ENCODE measurements at places on chromosomes 4 and X.

GRCh38 chr4:184282895-184283654, 65.4 kb upstream of the ENPP6 start:
- no peak for DNase-seq

DNA sequence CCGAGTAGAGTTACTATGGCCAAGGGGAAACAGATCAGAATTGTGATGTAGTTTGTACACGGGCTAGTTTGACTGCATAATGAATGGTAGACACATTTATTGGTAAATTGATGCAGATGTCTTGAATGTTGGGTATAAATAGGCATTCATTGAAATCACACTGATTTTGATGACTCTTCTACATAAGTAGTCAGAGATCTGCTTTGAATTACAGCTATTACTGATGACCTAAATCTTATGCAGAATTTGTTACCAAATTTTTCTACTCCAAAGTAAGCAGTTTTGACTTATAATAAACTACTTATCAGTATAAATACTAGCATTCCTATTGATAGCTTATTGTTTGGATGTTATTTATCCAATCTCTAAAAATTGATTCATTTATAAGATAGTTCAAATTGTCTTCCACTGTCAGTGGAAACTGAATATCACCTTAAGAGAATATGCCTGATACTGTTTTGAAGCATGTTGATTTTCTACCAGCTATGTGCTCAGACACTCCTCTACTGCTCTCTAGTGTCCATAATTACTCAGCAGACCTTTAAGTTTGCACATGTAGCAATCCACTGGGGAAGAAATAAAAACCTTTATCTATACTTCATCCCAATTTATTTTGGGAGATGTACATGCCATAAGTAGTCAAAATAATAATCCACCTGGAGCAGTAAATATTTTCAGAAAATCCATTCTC, 120.3 kb downstream of the RASL11B start:
- DNase-seq: no peak

GRCh38 chr4:3352941-3353594, 60.2 kb downstream of the RGS12 start:
- no peak for DNase-seq

- no peak for DNase-seq
Measured at GRCh38 chr4:159048166-159048886, 54.6 kb upstream of the RAPGEF2 start.

DNA sequence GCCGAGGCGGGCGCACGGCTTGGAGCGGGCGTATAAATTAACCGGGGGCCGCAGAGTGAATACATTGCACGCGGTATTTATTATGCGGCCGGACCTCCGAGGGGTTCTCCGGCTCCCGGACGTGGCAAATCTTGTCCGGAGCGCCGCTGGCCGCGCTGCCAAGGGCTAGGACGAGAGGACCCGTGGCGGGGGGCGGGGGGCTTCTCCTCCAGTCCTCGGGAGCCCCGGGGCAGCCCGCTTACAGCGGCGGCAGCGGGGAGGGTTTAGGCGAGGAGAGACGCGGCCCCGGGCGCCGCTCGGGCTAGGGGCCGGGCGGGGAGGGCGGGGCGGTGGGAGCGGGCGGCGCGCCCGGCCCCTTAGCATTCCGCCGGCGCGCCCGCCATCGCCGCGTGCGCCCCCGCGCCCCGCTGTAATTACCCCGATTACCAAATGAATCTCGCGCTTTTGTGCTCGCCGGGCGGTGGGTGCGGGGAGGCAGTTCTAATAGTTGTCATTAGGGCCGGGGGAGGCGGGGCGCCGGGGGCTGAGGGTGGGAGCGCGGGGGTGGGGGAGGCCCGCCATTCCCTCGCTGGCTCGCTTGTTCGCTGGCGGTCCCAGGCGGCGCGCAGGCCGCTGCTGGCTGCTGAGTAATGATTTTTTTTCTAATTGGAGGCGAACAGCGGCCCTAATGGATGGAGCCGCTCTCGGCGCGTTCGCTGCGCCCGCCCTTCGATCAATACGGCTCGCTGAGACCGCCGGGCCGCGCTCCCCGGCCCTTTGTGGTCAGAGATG, 276.6 kb downstream of the BCOR start:
- no peak for DNase-seq

GRCh38 chr4:77538144-77538543, 67.5 kb upstream of the CXCL13 start:
- DNase-seq: no peak

GRCh38 chr4:154119317-154119716, 330.4 kb upstream of the SFRP2 start:
- DNase-seq: no peak

DNA sequence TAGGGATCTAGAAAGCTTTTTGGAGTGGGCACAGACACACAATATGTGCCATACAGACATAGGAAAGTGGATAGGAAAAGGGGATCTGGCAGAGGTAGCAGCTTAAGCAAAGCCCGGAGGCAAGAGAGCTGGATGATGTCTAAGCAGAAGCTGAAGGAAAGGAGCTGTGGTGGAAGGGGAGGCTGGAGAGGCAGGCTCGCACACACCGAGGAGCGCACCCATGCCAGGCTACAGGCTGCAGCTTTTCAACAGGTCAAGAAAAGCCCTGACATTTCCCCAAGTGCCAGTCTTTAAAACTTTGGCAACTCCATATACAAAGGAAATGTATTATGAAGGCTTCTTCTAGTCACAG, 67.4 kb downstream of the SOWAHB start:
- no peak for DNase-seq

DNA sequence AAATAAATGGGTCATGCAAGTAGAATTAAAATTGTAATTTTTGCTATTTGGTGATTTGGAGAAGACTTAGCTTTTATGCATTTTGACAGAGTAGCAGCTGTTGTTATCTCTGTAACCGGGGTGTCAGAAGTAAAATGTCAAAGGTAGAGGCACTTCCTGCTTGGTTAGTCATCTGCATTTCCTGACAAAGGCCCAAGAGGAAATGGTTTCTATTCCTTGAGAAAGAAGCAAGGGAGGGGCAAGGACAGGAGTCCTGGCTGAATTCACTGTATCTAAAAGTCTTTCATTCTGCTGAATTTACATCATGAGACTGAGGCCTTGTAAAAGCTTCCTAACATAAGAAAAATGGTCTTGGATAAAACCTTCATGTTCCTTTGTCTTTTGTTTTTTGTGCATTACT, 550.9 kb upstream of the BOD1L1 start:
- no peak for DNase-seq

DNA sequence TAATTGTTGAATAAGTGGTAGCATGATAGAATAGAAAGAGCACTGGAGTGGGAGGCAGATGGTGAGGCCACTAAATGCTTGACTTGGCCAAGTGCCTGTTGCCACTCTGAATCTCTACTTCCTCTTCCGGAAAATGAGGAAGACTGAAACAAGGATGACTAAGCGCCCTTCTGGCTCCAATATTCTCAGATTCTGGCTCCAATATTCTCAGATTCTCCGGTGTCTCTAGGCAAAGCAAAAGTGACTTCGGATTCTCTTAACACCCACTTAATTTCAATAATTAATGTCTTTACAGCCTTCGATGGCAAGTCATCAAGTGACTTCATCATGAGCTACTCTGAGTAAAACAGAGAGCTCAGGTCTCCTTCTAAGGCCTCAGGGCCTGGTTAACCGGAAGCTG, 402.2 kb upstream of the FGF13 start:
- DNase-seq: no peak

DNA sequence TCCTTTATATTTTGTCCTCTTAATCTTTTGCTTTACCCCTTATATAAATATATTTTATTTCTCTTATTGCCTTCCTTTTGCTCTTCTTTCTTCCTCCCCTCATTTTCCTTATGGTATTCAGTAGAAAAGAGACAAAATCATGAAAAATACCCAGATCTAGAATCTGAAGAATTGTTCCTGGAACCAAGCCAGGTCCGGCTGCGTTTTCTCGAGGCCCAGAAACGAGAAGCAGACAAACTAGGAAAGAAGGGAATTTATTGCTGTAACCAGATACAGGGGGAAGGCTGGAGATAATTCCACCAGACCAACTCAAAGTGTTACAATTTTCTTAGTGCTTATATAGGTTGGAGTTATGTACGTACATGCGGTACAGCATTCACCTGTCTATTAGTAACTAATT, 328.7 kb downstream of the GABRG1 start:
- DNase-seq: no peak

DNA sequence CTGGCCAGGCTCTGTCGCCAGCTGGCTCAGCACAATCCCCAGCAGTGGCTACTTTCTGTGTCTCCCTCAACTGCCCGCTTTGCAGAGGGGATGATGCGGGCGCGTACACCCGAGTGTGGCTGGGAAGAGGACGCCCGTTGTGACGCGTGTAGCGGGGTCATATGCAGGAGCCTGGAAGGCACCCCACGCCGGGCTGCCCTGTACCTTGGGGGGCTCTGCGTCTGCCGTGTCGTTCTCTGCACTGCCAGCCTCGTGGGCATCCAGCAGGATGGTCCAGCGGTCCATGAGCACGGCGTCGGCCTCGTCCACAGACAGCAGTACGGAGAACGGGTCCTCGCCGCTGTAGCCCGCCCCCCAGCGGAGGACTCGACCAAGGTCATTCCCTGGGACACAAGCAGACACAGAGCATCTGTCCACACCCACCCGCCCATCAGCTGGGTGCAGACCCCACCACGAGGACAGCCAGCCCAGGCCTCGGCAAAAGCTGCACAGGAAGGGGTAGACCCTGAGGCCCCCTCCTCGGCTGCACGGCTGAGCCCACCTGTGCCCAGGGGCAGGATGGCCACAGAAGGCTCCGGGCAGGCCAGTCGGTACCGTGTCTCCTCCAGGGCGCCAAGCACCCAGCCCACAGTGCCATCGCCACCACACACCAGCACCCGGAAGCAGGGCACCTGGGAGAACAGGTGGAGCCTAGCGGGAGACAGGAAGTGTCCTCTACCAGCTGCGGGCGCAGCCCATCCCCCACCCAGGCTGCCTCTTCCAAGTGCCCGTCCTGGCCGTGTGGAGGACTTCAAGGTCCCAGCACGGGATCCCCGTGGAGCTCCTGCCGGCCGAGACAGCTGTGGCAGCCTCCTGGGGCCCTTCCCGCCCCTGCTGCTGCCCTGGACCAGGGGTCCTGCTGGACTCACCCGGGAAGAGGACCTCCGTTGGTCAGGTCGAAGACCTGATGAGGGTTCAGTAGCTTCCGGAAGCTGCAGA, 10.8 kb downstream of the DGKQ start:
- DNase-seq: no peak

- DNase-seq: no peak
Measured at GRCh38 chr4:77617203-77617602, 11.6 kb downstream of the CXCL13 start.

GRCh38 chr4:121738780-121739535, 26.0 kb downstream of the SMIM43 start:
- no peak for DNase-seq

- no peak for DNase-seq
Measured at GRCh38 chr4:188109157-188109755, at the start of gene TRIML2. TRIML2 (minus strand) TSS chr4:188109603; CDS start chr4:188105368, 4,235 bp downstream.

GRCh38 chrX:49003696-49004095, 1.6 kb upstream of the GRIPAP1 start:
- no peak for DNase-seq

GRCh38 chr4:76007089-76007862, at the start of gene CXCL9:
CXCL9 (minus strand) TSS chr4:76007509; CDS start chr4:76007449, 60 bp downstream.
- no peak for DNase-seq

DNA sequence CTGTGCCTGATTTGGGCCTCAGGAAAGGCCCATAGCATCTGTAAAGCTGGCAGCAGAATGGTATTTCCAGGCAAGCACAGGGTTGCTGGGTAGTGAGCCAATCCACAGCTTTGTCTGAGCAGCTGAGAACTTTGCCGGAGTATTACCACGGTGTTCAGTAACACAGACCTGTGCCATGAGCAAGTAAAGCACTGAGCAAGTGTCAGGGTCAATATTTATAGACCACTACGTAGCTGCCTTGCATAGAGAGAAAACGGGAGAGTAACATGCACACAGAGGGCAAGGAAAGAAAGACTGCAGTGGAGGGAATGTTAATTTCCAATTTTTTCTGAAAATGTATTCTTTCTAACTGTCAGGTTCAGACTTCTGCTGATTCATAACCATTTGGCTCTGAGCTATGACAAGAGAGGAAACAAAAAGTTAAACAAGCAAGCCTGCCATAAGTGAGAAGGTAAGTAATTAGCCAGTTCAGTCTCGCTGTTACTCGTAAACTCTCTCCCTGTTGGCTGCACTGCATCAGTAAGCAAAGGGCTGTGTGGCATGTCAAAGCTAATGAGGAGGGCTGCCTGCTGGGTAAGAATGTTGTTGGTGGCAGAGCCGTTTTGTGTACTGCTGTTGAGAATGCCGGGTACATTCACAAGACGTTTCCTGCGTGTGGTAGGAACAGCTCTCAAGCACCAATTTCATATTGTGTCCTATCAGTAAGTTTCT, 238.1 kb downstream of the BMPR1B start:
- DNase-seq: no peak

DNA sequence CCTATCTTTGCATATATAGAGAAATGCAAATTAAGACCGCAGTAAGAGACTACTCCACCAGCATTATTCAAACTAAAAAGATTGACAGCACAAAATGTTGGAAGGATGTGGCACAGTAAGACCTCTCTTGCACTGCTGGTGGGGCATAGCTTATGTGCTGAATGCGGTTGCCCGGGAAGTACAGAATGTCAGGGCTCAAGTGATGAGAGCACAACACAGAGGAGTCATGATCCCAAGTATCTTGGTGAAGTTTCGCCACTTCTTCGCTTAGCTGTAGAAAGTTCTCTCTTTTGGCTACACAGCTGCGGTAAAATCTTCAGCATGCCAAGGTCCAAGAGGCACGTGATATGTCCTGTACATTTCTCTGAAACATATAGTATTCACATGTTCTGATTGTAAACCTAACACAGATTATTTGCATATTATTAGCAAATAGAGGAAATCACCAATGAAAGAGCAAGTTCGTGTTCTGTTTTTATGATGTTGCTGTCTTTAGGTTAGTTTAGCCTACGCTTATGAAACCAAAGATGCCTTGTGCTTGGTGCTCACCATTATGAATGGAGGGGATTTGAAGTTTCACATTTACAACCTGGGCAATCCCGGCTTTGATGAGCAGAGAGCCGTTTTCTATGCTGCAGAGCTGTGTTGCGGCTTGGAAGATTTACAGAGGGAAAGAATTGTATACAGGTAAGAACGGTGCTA, 55.0 kb downstream of the HTT-AS start:
- DNase-seq: no peak

DNA sequence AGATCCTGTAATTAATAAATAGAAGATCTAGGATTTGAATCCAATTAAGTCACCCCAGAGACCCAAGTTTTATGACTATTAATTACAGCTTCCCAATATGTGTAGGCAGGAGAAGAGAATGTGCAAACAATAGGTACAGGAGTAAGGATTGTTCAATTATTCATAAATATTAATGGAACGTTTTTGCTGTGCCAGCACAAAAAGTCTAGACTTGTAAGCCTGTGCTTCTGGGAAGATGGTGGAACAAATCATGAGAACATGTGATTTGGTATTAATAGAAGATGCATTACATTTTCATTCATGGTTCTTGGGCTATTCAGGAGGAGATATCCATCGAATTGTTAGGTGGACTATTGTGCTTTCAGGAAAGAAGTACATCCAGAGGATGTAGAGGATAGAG, 1240.9 kb downstream of the STIM2 start:
- no peak for DNase-seq

DNA sequence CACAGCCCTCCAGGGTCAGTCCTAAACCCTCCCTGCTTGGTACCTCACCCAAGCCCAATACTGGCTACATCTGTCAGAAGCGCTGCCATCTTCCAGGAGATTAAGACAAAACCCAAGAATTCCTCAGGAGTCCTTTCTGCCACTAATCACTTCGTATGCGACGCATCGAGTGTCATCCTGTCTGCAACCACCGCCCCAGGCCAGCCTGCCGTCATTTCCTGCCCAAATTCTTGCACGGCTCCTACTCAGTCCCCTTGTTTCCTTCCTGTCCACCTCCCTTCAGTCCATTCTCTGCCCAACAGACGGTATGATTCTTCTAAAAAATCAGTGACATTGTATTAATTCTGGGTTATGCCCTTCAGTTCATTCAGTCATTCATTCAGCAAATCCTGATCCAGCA, 113.6 kb downstream of the NFKB1 start:
- DNase-seq: no peak

Data from activated naive CD8-positive, alpha-beta T cell treated with anti-CD3 and anti-CD28 coated beads, Interleukin-2, amount 50 U/mL, for 16 hours (primary cell).